ENCODE measurements at places on chromosomes 16 and 17.

- DNase-seq, result no peak
Observed at GRCh38 chr17:43679911-43680310, 18.2 kb upstream of the MEOX1 start.

- DNase-seq, result peak; percentile 19
Observed at GRCh38 chr16:57372372-57373116, at the start of gene CX3CL1. Gene CX3CL1, plus strand, starts transcription at chr16:57372490. Its CDS starts 79 bp downstream, at chr16:57372569.

DNA sequence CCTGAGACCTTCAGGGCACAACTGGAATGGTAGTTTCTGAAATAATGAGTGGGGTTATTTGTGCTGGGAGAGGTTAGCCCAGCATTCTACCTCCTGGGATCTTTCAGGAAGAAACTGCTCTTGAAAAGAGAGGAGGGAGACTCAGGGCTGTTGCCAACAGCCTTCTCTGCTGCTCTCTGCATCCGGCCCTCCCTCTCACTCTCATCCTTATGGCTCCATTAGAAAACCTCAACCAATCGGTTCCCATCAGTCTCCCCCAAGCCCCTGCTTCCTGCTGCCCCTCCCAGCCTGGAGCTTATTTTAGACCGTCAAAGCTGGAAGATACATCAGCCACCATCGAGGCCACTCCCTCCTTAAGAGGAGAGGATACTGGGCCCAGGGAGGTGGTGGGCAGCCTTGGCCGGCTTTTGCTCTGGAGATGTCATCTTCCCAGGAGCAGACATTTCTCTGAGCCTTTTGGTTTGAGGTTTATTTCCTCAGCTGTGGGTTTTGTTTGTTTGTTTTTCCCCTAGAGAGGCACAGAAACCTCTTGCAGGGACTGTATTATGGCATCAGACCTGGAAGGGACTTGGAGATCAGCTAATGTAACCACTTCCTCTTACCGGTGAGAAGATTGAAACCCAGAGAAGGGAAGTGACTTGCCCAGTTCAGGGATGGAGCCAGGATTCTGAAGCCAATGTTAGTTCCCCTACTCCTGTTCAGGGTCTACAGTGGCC is 2.7 kb downstream of the MPRIP start:
- DNase-seq, result peak; percentile 81

- DNase-seq, result no peak
Observed at GRCh38 chr16:79628988-79629387, 28.5 kb upstream of the MAF start.

DNA sequence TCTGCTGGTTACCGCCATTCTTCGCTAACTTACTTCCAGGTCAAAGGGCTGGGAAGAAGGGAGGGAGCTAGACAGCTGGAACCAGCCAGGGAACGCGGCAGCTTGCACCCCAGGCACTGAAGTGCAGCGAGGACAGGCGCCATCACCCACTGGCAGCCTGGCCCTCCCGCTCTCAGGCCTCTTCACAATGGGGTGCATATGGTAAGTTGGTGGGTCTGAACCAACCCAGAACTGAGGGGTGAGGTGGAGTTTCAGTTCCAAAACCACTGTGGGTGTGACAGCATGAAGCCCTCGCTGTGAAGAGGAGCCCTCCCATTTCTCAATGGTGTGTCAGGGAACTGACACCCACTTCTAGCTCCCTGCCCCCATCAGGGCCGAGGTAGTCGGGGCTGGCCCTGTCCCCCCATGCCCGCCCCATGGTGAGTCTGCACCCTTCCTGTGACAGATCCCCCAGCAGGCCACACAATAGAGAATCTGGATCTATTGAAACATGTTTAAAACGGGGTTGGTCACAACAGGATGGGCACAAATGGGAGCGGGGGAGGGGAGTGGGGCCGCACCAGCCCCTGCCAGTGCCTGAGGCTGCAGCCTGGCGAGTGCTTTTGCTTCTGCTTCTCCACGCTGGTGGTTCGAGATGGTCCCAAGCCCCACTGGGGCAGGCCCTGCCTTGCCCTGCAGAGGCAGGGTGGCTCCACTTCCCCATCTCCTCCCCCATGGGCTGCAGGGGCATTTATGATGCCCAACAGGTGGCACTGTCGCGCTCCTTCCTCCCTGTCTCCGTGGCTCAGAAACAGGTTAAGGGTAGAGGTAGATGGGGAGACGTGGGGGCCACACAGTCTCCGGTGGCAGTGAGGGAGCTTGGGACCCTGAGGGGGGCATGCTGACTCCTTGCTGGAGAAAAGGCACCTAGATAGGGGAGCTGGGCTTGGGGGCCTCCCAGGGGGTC is 2.3 kb downstream of the LIMD2 start:
- no peak for DNase-seq

- peak; percentile 96 for DNase-seq
Observed at GRCh38 chr17:9240659-9241370, 219.5 kb downstream of the NTN1 start.

DNA sequence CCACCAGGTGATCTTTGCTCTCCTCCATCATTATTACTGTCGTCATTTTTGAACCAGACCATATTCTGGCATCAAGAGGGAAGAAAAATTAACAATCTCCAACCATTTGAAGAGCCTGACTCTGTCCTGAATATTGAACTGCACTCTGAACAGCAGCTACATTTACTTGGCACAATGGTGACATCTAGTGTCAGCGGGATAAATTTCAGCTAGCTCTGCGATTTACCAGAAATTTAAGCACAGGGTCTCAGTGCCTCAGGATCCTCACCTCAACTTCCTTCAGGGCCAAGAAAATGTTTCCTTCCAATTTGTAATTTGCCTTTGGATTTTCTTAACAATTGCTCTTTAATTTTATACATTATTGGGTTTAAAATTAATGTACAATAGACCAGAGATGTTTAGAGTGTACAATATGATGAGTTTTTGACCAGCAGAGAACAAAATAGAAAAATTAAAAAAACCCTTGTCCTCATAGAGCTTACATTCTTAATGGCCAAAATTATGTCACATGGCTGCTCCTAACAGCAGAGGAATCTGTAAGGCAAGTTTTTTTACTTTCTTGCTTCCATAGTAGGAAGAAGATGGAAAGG is 10.7 kb upstream of the ZNF19 start:
- peak; percentile 61 for DNase-seq

DNA sequence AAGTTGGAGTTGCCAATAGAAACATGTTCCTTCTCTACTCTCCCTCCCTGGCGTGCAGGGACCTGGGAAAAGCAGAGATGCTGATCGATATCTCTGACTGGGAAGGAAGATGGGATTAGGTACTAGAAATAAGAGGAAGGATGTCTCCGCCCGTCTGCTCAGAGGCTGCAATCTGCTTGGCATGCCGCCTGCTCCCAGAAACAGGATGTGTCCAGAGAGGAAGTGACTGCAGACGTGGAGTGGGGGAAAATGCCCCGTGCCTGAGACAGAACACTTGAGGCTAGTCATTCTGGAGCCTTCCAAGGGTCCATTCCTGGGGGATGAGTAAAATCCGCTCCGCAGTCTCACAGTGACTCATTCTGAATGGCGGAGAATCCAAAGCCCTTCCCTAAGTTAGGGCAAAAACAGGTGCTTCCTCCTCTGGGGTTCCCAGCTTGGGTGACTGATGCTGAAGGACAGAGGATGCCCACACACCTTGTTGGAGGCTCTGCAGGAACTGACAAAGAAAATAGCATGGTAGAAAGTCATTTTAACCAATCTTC is 45.0 kb upstream of the SMURF2 start:
- DNase-seq, result peak; percentile 97

GRCh38 chr17:68297195-68297594 is 5.9 kb downstream of the ARSG start:
- no peak for DNase-seq

DNA sequence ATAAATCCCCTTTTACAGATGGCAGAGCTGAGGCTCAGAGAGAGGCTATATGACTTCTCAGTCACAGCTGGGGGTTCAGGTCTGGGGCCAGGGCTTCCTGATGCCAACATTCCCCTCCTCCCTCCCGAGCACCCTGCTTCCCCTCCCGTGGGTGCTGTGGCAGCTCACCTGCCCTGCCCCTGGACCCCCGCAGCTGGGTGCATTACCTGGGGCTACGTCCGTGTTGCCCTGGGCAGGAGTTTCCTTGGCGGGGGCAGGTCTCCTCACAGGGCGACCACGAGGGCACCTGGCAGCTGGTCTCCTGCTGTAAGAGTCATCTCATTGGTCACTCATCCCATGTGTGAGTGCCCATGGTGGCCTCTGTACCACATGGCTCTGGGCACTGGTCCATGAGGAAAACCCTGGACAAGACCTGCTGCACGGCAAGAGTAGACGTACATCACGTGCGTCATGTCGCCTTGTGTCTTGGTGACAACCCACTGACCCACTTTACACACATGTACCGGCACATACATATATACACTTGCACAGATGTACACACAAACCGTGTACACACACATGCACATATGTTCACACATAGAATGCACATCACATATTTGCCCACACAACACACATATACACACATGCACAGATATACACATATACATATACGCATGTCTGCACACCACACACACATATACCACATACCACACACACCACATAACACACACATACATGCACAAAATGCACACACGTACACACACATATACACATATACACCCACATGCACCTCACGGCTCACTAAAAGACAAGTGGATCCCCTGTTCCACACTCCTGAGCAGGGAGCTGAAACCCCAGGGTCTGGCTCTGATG is 134.0 kb downstream of the FOXL1 start:
- no peak for DNase-seq

DNA sequence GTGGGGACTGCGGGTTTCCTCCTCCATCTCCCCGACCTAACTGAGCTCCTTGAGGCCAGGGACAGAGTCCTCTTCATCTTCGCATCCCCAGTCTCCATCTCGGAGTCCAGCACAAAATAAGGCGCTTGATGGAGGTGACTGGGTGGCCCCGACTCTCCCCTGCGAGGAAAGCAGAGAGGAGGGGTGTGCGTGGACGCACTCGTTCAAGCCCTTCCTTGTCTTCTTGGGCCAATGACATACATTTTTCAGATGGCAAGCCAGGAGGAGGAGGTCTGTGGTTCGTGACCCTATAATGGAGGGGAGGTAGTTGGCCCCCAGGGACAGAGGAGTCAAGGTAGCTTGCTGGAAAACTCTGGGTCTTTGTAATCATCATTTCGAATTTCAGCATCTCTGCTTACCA is 17.2 kb downstream of the CRISPLD2 start:
- no peak for DNase-seq

DNA sequence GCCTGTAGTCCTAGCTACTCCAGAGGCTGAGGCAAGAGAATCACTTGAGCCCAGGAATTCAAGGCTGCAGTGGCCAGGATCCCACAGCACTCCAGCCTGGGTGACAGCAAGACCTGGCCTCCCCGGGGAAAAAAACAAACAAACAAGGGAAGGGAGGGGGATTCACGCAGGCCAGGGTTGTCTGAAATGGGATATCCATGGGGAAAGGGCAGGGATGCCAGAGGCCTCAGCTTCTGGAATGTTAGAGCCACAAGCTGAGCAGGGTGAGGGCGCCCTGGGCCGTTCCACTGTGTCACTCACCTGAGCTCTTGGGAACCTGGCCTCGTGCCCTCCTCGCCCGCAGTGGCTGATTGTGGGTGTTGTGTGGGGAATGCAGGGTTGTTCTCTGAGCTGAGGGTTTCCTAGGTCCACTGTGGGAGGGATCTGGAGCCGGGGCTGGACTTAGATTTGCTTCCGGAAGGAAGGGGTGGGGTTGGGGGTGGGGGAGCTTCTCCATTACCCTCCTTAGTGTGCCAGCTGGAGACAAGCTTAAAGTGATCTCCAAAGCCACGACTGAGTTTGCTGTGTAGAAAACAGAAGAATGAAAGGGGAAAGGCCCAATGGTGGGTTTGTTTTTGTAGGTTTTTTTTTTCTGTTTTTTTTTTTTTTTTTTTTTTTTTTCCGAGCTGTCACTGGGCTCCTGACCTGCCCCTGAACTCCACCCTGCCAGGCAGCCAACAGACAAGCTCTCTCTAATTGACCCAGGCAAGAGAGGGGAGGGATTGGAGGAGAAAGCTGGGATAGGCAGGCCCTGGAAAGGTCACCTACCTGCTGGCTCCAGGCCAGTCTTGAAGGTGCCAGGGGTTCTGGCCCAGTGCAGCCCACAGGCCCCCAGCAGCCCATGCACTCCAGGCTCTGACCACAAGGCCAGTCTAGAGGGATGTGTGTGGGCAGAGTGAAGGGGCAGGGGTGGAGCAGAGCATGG is at the start of gene SULT1A1:
TSS of gene SULT1A1 (minus strand) at position 414 of the 964 bp plus-strand sequence. CDS start 1,189 bp downstream, outside the sequence.
- DNase-seq, result peak; percentile 21

GRCh38 chr17:1773696-1774181 is 11.9 kb downstream of the SERPINF1 start:
- DNase-seq, result no peak

GRCh38 chr17:43155666-43156065 is 15.3 kb upstream of the NBR1 start:
- no peak for DNase-seq

DNA sequence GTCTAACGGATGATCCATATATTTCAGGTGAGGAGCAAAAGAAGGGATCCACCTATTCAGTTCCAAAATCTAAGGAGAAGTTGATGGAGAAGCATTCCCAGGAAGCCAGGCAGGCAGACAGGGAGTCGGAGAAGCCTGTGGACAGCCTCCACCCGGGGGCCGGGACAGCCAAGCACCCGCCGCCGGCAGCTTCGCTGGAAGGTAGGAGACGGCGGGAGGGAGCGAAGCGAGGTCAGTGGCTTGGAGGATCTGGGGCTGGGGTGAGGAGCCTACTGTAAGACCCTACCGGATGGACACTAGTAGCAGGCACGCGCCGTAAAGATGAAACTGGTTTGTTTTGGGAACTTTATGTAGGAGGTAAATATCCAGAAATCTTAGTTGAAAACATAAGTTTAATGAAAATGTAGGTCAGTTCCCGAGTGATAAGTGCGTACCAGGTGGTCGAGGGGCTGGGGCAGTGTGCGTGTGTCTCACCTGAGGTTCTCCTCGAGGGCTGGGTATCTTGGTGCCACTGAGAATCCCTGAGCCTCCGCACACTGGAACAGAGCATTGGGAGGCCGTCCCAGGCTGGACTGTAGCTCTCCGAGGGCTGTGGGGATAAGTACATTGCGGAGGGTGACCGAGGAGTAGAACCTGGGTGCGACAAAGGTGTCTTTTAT is 714 bp downstream of the SPATA33 start:
- no peak for DNase-seq

- DNase-seq, result no peak
Observed at GRCh38 chr16:69451166-69451565, 26.7 kb downstream of the CYB5B start.

GRCh38 chr17:46916211-46916610 is 6.7 kb upstream of the GOSR2 start:
- DNase-seq, result no peak

GRCh38 chr17:7846765-7847661 is 7.9 kb upstream of the TMEM88 start:
- DNase-seq, result no peak

DNA sequence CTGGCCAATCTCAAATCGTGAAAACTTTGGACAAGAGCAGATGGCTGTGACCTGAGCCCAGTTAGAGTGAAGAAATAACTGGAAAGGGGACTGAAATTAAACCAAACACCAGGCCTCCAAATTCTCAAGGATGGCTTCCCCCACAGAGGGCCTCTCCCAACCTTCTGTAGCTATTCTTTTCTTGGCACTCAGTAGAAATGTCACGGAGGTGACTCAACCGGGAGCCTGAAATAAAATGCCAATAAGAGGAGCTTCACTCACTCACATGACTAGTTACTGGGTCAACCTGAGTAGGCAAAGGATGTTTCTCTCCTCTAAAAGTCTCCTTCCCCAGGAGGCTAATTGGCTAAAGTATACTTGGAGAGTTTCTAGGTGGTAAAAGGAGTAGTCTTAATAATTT is 230.7 kb downstream of the MAF start:
- DNase-seq, result no peak
